Activated CD8-positive, alpha-beta memory T cell treated with anti-CD3 and anti-CD28 coated beads for 48 hours (primary cell): ENCODE measurements at places on chromosomes 12 and 14.
A peak's percentile ranks its signal among the peaks of the same experiment; 100 is the strongest.

DNA sequence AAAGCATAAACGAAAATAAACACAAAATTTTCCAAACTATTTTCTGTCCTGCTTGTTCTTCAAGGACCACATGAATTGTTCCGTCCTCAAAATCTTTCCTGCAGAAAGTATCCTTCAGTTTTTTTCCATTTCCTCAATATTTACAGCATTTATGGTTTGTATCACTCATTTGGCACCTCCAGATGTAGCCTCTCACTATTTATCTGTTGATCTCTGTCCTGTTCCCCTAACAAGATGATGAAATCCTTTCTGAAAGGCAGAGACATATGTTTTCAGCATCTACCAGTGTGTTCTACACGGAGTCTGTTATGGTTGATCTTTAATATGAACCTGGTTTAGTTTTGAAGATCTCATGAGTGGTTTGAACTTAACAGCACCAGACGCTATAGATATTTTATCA is 490.2 kb downstream of the NELL2 start:
- DNase-seq: no peak

- no peak for DNase-seq
These were observed 303.3 kb upstream of the TMPO start for GRCh38 chr12:98211909-98212695.

- peak; percentile 27 for DNase-seq
These were observed 2.6 kb downstream of the SIX4 start for GRCh38 chr14:60721326-60722106.

DNA sequence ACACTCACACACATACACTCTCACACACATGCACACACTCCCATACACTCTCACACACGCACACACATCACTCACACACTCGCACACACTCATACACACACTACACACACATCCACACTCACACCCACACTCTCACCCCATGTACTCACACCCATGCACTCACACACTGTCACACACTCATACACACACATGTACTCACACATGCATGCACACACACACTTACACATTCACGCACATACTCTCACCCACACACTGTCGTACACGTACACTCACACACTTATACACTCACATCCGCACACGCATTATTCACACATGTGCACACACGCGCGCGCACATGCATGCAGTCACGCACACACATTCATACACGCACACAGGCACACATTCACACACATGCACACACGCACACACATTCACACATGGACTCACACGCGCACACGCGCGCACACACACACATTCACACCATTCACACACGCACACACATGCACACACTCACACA is 3.9 kb upstream of the GPR162 start:
- no peak for DNase-seq

DNA sequence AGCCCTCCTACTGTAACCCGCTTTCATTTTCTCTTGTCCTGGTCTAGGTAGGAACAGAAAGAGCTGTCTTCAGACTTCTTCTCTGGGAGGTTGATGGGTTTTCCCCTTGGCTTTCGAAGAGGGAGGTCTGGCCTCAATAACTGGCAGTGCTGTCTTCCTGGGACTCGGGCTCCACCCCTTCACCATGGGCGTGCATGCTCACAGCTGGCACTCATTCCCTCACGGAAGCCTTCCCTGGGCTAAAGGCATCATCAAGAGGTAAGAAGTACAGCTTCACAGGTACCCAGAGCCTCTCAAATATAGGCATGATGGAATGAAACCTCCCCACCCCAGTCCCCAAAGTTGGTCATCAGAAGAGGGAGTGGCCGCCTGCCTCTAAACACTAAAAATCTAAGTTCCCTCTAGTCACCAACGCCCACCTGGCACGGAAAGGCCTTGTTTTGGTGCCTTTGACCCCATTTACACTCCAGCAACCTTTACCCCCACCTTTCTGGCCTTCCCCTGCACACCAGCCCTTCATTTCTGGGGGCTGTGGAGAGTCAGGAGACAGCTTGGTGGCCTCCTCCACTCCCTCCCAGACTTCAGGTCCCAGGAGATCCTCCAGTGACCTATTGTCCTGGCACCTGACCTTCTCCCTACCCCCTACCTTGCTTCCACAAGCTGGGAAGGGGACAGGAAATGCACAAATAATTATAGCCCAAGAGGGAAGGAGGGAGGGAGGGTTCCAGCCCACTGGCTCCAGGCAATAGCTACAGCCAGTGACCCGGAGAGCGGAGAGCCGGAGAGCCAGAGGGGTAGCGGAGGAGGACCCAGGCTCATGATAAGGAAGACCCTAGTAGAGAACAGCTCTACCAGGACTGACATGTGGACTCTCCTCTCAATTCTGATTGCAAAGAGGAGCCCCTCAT is 2.8 kb downstream of the RAPGEF3 start:
- DNase-seq: no peak

DNA sequence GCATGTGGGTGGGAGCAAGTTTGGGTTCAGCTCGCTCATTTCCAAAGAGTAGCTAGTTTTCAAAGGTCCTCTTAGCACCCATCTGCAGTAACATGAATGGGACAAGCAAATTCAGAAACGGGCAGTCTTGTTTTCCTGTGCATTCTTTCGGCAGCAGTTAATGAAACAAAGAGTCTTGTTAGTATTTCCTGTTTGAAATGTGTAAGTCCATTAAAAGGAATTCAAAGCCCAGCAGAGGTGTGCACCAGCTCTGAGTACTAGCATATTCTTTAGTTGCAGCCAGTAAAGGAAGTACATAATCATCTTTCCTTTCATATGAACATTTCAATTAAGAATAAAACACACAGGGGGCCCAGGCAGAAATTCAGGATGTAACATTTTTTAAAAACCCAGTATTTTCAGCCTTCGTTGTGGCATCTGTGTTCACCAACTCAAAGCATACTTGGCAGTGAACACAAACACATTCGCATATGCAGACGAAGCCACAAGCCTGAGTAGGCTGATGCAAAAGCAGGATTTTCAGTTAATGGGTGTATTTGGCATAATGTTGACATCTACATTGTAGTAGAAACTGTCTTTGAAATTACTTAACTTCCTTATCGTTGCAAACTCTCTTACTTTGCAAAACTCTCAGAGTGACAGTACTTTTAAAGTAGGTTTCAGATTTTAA is 570.0 kb upstream of the FLRT2 start:
- no peak for DNase-seq

GRCh38 chr14:58245562-58245961 is 919 bp downstream of the PSMA3 start:
- no peak for DNase-seq
